ENCODE measurements at places on chromosomes 16 and 17. TPM values are rescaled to one million over a fixed set of nuclear protein-coding genes. Genes with fewer than 3 reads are reported as not detected.

GRCh38 chr16:79066561-79066960, 534.0 kb downstream of the MAF start:
- DNase-seq: no peak

DNA sequence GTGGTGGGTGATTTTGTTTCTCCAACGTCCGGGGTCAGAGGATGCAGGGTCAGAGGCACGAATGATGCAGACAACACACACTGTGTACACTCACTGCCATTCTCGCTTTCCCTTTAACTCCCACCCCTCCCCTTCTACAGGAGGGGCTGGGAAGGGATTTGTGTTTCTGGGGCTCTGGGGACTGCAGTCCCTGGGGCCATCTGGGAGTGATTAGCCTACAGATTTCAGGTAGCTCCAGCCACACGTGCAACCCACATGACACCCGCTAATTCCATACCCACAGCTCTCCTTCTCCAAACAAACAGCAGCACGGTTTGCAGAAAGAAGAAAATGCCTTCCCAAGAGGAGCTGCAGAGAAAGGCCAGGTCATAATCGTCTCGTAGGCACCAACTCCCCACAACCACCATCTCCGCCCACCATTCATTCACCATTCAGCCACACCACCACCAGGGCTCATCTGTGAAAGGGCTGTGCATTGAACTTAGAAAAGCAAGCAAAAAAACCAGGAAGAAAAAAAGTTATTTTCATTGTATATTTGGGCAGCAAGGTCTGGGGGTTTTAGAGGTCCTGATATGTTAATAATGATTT, 9.4 kb upstream of the SOX9 start:
- no peak for DNase-seq

- DNase-seq: no peak
Observed at GRCh38 chr17:19714542-19715411, 1.6 kb downstream of the SLC47A2 start.

Gene FSCN2
- 0.41 TPM for total RNA-seq

- no peak for DNase-seq
Observed at GRCh38 chr17:12256380-12256995, 235.8 kb downstream of the MAP2K4 start.

Gene GLP2R
- total RNA-seq: not detected

DNA sequence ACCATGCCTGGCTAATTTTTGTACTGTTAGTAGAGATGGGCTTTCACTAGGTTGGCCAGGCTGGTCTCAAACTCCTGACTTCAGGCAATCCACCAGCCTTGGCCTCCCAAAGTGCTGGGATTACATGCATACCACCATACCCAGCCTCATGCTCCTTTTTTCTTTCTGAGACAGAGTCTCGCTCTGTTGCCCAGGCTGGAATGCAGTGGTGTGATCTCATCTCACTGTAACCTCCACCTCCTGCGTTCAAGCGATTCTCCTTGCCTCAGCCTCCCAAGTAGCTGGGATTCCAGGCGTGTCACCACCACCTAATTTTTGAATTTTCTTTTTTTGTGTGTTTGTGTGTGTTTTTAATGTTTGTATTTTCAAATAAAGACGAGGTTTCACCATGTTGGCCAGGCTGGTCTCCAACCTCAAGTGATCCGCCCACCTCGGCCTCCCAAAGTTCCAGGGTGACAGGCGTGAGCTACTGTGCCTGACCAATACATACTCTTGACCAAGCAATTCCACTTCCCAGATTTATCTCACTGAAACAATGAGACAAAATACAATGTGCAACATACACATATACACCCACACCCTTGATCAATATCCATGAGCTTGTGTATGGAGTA, 5.0 kb downstream of the GRB2 start:
- no peak for DNase-seq

Gene ATXN7L3
- 106 TPM for total RNA-seq

DNA sequence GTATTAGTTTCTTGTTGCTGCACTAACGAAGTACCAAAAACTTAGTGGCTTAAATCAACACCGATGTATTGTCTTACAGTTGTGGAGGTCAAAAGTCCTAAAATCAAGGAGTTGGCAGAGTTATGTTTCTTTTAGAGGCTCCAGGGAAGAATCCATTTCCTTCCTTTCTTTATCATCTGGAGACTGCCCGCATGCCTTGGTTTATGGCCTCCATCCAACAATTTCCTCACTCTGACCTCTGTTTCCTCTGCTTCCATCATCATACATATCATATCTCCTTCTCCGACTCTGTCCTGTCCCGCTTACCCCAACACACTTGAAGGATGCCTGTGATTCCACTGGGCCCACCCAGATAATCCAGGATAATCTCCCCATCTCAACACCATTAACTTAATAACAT, 627.8 kb downstream of the KCNJ2 start:
- no peak for DNase-seq

Gene KRTAP2-3
- not detected for total RNA-seq

Gene MYH13
- not detected for total RNA-seq

- DNase-seq: no peak
Observed at GRCh38 chr16:83338941-83339340, 468.8 kb upstream of the HSBP1 start.

- DNase-seq: no peak
Observed at GRCh38 chr17:17934214-17934613, 38.0 kb downstream of the TOM1L2 start.

GRCh38 chr16:69435977-69436820, 11.8 kb downstream of the CYB5B start:
- DNase-seq: no peak

GRCh38 chr16:88783391-88784073, 1.5 kb downstream of the PIEZO1 start:
- DNase-seq: no peak
